Fibroblast of skin of abdomen (primary cell): ENCODE measurements at places on chromosomes 12 and 14.

DNA sequence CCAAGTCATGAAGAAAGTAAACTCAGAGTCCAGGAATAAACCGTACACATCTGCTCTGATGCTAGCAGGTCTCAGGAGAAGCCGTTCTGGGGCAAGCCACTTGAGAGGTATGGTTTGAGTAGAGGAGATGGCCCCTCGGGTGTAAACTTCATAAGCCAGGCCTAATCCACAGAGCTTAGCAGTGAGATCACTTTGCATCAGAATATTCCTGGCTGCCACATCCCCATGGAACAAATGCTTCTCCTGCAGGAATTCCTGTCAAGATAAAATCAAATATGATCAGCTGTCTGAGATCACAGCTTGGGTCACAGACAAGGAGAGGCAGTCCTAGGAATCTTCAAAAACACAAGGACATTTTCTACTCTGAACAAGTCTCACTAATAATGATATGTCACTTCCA is 11.2 kb upstream of the MAGOHB start:
- DNase-seq: no peak

DNA sequence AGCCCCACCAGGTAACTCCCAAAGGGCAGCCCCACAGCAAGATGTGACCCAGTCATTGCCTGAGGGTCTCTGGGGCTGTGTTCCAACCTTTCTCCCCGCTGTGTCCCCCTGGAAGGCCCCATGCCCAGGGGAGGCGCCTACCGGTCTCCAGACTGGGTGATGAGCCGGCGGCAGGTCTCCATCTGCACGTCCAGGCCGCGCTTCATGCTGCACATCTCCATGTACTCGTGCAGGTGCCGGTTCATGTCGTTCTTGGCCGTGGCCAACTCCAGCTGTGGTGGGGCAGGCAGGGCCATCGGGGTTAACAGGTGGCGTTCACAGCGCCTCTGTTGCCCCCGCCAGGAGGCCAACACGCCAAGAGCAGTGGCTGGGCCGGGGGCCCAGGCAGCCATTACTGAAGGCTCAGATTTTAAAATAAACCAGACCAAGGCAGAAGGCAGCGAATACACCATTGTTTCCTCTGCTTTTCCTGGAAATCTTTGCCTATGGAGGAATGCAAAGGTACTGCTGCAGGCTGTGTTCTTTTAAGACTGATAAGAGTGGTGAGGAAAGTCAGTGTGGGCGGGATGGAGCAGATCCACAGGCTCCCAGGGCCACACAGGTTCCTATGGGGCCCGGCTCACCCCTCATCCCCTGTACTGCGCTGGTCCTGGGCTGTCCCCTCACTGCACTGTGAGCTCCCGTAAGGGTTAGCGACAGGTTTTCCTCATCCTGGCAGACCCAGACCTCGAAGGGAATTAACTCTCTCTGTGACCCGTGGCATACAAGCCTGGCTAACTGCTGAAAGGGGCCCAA is 7.3 kb downstream of the GAPDH start:
- DNase-seq: no peak

- DNase-seq: peak; percentile 29
These were observed 357.4 kb upstream of the PRICKLE1 start for GRCh38 chr12:42946871-42947381.

GRCh38 chr14:24861083-24861630 is 188.8 kb downstream of the STXBP6 start:
- DNase-seq: peak; percentile 73

DNA sequence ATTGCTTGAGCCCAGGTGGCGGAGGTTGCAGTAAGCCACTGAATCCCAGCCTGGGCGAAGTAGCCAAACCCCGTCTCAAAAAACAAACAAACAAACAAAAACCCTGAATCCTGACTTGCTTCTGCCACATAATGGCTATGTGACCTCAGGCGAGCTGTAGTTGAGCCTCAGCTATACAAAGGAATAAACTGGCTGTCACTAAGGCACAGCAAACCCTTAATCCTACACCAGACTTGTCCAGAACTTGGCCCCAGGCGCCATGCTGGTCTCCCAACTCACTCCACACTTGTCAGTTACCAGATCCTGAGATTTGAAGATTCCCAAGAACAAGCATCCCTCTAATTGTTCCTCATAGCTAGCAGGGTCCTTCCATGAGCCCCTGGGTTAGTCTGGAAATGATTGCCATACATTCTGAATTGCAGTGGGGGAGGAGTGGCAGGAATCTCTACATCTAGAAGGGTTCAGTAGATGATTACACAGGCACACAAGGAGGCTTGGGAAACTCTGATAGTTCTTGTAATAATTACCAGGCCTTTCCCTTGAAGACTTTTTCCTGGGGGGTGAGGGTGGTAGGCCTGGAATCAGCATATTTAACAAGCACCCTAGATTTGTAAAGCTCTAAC is 9.9 kb downstream of the MAP3K12 start:
- no peak for DNase-seq

GRCh38 chr14:102601378-102601925 is 9.0 kb downstream of the RCOR1 start:
- no peak for DNase-seq

GRCh38 chr14:102902086-102902485 is 20.4 kb upstream of the AMN start:
- DNase-seq: no peak

DNA sequence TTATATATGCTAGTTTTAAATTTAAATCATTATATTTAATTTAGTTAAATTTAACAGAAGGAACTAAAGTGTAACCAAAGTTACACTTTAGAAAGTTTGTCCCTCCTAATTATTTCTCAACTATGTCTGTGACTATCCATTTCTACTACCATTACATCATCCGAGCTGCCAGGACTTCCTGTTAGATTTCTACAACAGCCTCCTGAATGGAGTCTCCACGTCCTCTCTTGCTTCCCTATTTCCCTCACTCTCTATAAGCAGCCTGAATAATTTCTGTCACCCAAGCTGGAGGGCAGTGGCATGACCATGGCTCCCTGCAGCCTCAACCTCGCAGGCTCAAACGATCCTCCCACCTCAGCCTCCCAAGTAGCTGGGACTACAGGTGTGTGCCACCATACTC is 84.1 kb downstream of the TTC7B start:
- DNase-seq: no peak

GRCh38 chr12:46983393-46983793 is 96.0 kb upstream of the PCED1B start:
- DNase-seq: no peak

- DNase-seq: peak; percentile 95
These were observed 377.7 kb downstream of the SLC16A7 start for GRCh38 chr12:59973515-59973914.

- DNase-seq: no peak
These were observed 25.2 kb downstream of the ATP23 start for GRCh38 chr12:57966536-57966935.

DNA sequence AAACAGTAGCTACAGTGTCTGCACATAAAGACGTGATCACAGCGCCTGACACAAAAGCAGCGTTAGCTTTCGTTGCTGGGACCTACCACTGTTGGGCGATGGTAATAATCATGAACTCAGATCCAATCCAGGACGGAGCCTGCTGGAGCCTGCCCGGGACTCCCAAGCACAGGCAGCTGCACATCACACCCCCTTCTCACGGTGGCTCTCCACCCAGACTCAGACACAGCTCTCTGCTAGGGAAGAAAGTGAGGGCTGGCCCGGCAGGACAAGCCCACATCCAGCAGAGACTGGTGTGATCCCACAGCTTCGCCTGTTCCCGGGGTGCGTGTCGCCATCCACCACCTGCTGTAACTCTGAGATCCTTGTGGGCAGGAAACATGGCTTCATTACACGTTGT is 49.9 kb upstream of the FOXN3 start:
- DNase-seq: no peak

DNA sequence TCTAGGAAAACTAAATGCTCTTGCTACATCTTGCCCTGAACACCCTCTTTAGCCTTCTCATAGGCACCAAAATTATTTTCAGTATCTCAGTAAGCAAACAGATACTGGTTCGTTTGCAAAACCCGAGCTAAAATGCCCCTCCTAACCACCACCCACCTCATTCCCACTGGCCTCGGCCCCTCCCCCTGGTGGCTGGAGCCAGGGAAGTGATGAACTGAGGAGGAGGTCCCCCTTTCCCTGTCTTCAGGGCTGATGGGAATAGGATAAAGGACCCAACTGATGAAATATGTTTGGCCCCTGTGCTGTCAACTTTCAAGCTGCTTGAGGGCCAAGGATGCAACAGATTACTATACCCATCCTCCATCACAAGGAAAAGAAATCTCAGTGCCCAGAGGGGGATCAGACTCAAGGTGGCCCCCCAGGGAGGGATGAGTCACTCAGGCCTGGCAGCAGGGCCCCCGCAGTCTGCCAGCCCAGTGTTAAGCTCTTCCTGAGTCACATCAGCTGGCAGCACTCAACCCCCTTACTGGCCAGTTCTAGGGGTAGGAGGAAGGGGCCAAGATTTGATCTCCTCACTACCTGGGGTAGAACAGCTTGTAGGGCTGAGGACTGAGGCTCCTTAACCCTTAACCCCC is 1.7 kb downstream of the ANKRD52 start:
- peak; percentile 28 for DNase-seq

- DNase-seq: no peak
These were observed 114.5 kb downstream of the EGLN3 start for GRCh38 chr14:33836203-33836899.

DNA sequence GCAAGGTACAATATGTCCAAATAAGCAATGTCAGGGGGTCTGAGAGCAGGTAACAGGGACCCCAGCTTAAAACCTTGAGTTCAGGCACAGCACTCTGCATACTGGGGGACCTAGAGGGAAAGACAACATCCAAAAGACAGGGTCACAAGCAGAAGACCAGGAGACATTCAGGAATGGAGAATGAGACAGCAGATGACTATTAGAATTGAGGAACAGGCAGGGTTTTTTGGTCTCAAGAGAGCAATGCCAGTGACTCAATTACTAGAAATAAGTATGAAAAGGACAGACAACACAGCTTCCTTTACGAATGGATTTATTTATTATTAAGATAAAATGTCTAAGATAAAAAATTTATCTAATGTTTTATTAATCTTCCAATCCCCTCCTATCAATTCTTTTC is 223.0 kb downstream of the PTPRO start:
- no peak for DNase-seq

DNA sequence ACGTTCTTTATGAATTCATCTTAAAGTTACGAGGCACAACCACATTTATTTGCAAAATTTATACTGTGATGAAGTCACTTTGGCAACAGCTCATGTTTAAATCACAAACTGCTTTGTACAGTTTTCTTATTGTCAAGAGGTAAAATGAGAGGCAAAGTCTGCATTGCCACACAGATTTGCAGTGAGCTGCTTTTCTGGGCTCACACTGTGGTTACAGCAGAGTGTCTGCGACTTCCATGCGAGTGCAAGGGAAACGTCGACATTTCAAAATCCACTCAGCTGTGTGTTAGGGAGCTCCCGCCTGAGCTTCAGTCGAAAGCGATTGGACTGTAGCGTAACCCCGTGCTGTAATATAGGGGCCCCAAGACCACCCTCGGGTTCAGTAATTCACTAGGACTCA is 13.0 kb downstream of the MTA1 start:
- DNase-seq: peak; percentile 20

- DNase-seq: no peak
These were observed 44.3 kb upstream of the STK38L start for GRCh38 chr12:27199638-27200300.

DNA sequence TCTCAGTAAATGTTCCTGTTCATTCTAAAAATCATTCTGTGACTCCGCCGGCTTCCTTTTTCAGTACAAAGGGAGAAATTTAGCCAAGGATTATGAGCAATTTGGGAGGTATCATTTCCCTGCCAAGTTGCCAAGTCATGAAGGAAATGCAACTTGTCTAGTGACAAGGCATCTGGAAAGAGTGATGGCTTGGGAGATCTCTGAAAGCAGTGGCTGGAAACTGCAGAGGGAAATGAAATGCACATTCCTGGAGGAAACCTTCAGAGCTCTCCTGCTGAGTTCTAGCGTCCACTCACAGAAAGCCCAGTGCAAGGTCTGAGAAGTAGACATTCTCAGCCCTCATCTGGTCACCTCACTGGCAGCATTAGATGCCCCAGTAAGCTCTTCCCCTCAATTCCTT is 91.7 kb downstream of the GALC start:
- peak; percentile 53 for DNase-seq

GRCh38 chr14:99271221-99271941 is 616 bp downstream of the BCL11B start:
- DNase-seq: no peak

- DNase-seq: no peak
These were observed 130.7 kb downstream of the SMOC1 start for GRCh38 chr14:70009961-70010360.

GRCh38 chr12:81859521-81859920 is 100.4 kb upstream of the PPFIA2 start:
- no peak for DNase-seq

DNA sequence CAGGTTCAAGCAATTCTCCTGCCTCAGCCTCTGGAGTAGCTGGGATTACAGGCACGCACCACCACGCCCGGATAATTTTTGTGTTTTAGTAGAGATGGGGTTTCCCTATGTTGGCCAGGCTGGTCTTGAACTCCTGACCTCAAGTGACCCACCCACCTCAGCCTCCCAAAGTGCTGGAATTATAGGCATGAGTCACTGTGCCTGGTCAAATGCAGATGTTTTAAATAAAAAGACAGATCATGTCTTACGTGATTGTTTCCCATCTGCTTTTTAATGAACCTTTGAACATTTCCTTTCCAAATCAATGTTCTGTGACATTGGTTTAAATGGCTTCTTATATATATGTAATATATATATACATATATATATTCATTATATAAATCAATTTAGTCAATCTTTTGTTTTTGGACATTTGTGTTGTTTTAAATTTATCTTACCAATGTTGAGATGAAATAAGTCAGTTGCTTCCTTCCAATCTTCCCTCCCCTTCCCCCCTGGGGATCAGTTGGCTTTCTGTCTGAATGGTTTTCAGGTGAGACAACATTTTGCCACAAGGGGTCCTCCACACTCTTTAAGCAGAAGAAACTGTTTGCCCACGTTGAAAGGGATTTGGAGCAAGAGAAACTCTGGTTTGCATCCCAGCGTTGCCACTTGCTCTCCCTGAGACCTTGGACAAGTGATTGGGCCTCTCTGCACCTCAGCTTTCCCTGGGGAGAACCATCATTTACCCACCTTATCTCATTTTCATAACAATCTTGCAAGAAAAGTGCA is 47.6 kb upstream of the RBM19 start:
- DNase-seq: peak; percentile 66

DNA sequence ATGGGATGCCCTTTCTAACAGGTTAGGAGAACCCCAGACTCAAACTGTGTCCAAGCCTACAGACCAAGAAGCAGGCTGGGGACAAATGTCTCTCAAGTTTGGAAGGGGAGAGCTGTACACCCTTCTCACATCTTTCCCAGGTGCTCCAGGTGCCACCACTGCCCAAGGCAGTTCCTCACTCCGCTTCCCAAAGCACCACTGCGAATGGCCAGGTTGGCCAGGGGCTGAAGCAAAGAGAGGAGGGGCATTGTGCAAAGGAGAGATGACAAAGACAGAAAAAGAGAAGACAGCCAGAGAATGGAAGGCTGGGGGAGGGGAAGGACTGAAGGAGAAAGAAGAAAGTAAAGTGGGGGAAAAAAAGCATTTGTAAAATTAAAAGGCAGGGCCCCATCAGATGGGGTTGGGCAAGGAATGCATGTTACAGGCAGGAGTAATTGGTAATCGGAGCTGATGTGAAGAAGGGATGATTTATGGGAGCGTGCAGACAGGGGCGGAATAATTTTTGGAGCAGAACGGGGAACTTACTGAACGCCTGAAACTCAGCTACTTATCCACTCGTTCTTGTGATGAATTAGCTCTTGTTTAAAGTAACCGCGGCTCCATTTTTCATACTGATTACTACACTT is 165.8 kb downstream of the ESRRB start:
- DNase-seq: no peak
